Upper lobe of right lung (tissue), 1 donor: ENCODE measurements at places on chromosomes 2 and 18.

DNA sequence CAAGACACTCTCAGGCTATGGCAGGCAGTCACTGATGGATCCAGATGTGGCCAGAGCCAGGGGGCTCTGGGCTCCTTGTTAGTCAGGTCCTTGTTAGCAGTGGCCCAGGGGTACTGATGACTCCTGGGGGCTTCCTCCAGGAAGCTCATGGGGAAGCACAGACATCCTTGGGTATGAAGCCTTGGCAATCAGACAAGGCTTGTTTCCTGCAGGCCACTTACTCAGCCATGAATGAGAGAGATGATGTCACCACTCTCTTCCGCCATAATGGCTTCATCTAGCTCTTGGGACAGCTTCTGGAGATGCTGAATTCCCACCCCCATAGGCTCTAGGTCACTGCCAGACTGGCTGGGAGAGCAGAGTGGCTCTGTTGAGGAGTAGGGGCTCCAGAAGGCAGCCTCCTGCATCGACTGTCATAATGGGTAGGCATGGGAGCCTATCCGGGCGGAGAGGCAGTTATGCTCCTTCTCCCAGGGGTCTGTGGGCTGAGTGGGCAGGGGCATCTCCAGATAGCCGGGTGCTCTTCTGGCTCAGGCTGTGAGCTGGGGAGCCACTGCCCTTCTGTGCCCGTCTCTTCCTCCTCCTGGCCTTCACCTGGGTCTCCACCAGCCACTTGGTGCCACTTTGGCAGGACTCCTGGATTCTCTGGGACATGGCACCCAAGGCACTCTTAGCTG is 40.2 kb upstream of the BMPR2 start:
- no peak for DNase-seq

- DNase-seq = no peak
Observed at GRCh38 chr2:192604295-192604694, 409.6 kb upstream of the TMEFF2 start.

DNA sequence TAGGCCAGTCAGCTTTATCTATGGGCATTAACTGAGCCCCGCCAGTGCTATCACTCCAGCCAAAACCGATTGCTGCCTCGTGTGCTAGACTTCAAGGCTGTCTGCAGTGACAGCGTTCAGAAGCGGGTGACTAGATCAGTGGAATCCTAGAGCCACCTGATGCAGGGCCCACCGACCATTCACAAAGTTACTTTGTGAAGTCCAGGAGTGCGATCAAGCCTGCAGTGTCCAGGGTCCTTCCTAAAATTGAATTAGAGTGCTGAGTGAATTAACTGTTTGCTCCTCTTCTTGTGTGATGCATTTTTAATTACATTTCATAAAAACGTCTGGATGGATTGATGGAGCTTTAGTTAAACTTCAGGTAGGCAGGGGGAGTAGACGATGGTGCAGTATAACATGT is 13.9 kb downstream of the PCARE start:
- no peak for DNase-seq

DNA sequence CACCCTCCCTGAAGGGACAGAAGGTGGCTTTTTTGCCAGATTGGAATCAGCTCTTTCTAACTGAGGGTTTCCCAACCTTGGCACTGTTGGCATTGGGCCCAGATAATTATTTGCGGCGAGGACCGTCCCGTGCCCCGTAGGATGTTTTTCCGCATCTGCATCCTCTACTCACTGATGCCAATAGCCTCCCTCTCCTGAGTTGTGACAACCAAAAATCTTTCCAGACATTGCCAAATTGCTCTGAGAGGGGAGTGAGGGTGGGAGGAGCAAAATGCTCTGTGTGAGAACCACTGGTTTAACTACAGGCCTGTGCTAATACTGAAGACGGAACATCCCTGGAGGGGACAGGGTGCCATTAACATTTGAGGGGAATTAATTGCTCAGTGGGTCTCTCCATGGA is 33.6 kb upstream of the GLI2 start:
- DNase-seq = peak; percentile 19

- no peak for DNase-seq
Observed at GRCh38 chr2:60356346-60356745, 197.1 kb downstream of the BCL11A start.

- DNase-seq = no peak
Observed at GRCh38 chr2:222761888-222762287, 90.4 kb downstream of the MOGAT1 start.

- DNase-seq = no peak
Observed at GRCh38 chr2:241987726-241988125, 118.2 kb downstream of the RTP5 start.

DNA sequence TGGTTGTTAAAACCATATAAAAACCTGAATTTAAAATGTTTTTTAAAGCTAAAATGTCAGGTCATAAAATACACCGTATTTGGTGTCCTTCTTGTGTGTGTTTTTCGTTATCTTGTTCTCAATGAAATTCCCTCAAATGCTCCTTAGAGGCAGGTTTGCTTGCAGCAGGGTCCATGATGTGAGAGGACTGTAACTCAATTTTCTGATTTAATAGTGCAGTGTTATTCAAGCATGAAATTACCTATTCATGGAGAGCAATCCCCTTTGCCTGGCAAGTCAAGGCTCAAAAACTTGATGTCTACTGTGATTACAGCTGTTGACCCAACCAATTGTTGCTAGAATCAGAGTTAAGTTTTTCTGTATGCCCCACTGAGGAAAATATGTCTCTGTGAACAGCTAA is 318.2 kb downstream of the GALNT13 start:
- no peak for DNase-seq

- DNase-seq = no peak
Observed at GRCh38 chr2:10141736-10142639, 19.4 kb downstream of the RRM2 start.

GRCh38 chr18:23828426-23828825 is 139.2 kb downstream of the LAMA3 start:
- DNase-seq = no peak

GRCh38 chr2:241109210-241110088 is 7.4 kb upstream of the MTERF4 start:
- DNase-seq = no peak

DNA sequence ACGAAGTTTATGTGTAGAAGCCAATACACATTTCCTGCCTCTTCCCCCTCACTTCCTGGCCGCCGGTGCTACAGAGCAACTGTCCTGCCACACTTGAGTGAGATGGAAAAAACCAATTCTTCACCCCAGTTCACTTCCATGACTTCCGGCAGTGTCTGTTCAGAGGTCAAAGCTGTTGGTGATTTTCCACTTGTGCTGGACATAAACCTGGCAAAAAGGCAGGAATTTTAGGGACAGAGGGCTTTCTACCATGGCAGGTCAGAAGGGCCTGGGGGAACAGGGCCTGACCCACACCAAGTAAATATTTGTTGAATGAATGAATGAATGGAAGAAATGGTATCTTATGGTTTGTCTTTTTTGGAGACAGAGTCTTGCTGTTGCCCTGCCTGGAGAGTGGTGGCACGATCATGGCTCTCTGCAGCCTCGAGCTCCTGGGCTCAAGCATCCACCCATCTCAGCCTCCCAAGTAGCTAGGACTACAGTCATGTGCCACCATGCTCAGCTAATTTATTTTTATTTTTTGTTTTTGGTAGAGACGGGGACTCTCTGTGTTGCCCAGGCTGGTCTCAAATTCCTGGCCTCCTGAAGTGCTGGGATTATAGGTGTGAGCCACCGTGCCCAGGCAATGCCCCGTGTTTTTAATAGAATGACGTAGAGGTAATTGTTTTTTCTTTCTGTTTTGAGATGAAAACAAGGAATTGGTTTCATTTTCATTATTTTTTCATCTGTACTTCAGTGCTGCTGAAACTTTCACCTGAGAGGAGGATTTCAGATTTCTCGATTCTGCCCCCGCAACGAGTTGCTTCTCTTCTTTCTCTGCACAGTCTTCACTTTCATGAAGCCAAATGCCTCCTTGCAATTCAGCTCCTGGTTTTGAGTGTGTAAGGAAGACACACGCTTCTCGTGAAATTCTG is 48.0 kb upstream of the LPIN2 start:
- DNase-seq = no peak

DNA sequence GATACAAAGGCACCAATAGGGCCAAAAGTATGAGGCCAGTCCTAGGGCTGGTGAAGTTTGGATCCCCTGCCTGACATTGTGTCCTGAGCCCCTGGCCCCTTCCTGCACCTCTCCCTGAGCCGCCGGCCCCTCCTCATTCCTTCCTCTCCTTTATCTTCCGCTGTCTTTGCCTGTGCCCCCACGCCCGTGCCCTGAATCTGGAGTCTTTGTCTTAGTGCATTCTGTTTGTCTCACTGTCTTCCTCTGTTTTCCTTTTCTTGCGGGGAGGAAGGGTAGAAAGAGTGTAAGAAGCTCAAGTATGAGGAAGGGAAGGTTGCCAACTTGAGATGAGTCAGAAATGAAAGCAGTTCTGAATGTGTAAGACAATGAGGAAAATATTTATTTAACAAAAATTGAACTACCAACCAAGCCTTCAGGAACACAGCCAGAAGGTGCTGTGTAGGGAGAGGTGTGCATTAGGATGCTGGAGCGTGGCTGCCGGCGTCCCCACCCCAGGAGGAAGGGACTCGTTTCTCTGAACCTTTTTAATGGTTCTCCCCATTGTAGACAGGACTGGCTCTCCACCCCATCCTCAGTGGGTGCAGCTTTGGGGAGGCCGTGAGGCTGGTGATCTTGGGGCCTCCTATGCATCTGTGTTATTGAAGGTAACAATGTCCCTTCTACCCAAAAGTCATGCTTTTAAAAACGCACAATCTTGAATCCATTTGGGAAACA is 133.1 kb downstream of the NEDD4L start:
- DNase-seq = no peak

DNA sequence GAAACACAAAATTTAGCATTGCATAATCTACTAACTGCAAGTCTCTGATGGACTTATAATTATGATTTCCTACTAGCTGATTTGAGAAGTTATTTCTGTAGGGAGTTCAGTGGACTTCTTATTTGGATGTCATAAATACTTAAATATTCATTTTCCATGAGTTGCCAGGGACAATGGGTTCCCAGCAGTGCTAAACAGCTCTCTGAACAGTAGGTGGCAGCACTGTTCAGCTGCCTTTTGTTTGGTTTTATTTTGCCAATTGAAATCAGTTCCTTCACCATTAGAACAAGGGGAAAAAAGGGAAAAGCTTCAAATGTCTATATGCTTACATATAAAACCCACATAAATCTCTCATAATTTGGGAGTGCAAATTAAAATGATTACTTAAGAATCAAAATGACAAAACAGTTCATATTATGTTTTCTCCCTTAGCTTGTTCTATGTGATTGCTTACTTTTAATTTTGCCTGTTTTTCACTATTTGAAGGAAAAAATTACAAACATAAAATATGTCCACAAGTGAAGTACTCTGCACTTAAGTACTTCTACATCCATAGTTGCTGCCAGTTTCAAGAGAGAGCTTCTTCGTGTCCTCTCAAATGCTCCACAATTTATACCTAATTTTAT is 898.9 kb downstream of the CPS1 start:
- no peak for DNase-seq

GRCh38 chr2:32427672-32428610 is 71.1 kb downstream of the BIRC6 start:
- no peak for DNase-seq

DNA sequence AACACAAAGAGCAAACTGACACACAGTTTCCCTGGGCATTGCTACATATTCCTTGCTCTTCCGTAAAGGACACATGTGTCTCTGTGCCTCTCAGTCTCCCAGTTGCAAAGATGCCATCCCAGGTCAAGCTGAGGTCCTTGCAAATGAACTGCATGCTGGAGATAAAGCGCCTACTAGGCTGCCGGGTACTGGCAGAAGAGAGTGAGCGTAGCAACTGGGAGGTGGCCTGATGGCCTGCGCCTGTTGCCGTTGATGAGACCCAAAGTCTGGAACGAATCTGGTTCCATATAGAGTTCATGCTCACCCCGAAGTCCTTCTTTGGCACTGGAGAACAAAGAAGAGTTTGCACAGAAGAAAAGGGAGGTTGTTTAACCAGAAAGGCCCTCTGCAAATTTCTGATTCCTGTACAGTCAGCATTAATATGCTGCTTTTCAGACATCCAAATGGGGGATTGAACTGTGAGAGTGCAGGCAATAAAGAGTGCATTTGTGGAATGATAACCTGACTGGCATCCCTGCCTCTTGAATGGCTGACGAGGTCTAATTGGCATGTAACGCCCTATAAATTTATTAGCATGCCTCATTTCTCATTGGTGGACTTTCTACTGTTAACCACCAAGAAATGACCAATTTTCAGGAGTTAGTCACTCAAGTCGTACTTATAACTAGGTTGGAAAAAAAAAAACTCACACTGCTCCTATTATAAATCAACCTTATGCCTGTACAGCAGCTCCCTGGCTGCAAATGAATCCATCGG is 78.7 kb downstream of the GBX2 start:
- no peak for DNase-seq

DNA sequence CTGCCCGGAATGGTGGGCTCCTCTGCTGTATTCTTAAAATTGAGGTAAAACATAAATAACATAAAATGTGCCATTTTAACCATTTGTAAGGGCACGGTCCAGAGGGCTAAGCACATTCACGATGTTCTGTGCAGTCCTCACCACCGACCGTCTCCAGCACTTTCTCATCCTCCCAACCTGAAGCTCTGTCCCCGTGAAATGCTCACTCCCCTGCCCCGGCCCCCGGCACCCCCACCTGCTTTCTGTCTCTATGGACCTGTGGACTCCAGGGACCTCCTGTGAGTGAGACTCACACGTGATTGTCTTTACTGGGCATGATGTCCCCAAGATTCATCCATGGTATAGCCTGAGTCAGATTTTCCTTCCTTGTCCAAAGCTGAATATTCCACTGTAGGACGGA is 38.7 kb upstream of the CTDP1 start:
- no peak for DNase-seq

- DNase-seq = no peak
Observed at GRCh38 chr2:102508863-102509262, 35.8 kb downstream of the SLC9A4 start.

- DNase-seq = no peak
Observed at GRCh38 chr18:22320155-22320554, 97.6 kb downstream of the CTAGE1 start.

DNA sequence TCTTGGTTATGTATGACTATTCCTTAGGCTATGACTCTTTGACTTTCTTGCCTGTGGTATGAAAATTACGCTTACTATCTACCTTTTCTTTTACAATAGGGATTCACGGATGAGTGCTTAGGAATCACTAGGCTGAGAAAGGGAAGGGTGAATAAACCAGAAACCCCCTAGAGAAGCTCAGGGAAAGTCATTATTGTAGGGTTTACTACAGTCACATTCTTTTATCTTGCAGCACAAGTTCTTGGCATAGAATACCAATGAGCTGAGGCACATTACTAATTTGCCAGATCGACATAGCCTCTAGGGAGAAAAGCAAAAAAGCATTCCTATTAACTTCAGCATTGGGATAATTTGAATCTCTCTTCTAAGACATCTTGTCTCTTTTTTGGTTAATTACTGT is 103.3 kb downstream of the ST6GAL2 start:
- DNase-seq = no peak

GRCh38 chr2:32811696-32812095 is 135.1 kb upstream of the LTBP1 start:
- no peak for DNase-seq
